ENCODE measurements at places on chromosomes 3 and 15. TPM values are rescaled to one million over a fixed set of nuclear protein-coding genes. Genes with fewer than 3 reads are reported as not detected.

GRCh38 chr3:13372126-13372525 is 48.0 kb downstream of the NUP210 start:
- H3K4me3 ChIP-seq: no peak overlapping the region
- H3K36me3 ChIP-seq: peaks cover 2% of the 10 kb centered on the region
- DNase-seq: no peak
- H3K27ac ChIP-seq: no peak overlapping the region
- no peaks in the 10 kb centered on the region for H3K27me3 ChIP-seq

DNA sequence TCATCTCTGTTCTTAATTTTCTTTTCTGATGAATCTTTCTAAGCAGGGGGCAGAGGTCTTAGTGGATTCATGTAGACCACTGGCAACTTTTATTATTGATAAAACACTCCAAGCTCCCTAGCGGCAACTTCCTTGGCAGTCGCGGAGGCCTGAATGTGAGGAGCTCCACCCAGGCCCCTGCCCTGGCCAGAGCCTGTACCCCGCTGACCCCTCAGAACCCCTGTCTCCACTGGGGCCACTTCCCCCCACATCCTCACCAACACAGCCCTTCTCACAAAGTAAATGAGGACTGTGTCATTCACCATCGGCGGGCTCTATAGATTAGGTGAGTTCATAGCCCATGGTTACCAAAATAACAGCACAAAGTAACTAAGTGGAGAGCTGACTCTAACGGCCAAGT is 111.6 kb downstream of the TPRA1 start:
- no peak for DNase-seq
- no peaks in the 10 kb centered on the region for H3K4me1 ChIP-seq
- H3K4me3 ChIP-seq: no peak overlapping the region

GRCh38 chr3:150613709-150614480 is 10.8 kb downstream of the SELENOT start:
- no peak for DNase-seq
- no peaks in the 10 kb centered on the region for H3K4me1 ChIP-seq
- no peaks in the 10 kb centered on the region for H3K27me3 ChIP-seq
- H3K4me3 ChIP-seq: no peak overlapping the region
- H3K36me3 ChIP-seq: no peaks in the 10 kb centered on the region

Gene KNG1
- polyA plus RNA-seq: not detected

Gene PAQR5
- 6.4 TPM for polyA plus RNA-seq

Gene GPR87
- polyA plus RNA-seq: not detected

- no peak overlapping the region for H3K4me3 ChIP-seq
- peaks cover 3% of the 10 kb centered on the region for H3K27me3 ChIP-seq
- H3K27ac ChIP-seq: no peak overlapping the region
- no peaks in the 10 kb centered on the region for H3K36me3 ChIP-seq
Observed at GRCh38 chr3:149765762-149766334, 13.6 kb upstream of the COMMD2 start.

Gene LSM3
- 18.4 TPM for polyA plus RNA-seq

DNA sequence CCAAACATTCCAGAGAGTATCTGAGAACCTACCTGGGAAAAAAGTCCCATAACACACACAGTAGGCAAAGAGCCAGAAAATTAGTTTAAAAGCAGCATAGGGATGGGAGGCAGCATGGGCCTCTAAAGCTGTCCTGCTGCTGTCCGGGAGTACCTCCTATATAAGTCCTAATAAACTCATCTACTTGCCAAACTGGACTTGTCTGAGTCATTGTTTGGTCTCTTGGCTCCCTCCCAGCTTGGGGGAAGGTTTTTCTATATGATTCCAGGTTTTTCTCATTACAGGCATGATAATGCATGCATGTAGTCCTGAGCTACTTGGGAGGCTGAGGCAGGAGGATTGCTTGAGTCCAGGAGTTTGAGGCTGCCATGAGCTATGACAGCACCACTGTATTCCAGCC is 17.5 kb upstream of the HACD2 start:
- H3K4me3 ChIP-seq: no peak overlapping the region
- peaks cover 6% of the 10 kb centered on the region for H3K36me3 ChIP-seq
- H3K27me3 ChIP-seq: no peaks in the 10 kb centered on the region
- DNase-seq: peak; percentile 59

DNA sequence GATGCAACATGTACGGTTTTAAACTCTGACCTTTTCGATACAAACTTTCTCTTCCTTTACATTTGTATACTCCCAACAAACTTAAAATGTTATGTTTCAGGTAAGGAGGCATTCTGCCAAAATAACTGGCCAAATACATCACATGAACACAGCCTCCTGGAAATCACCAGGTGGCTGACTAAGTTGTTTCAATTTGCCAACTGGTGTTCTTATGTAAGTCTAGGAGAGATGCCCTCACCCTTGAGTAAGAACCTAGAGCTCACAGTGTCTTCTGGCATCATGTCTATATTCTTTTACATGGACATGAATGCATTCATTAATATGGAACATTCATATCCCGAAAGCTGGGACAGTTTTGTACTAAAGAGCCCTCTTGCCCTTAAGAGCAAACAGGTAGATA is 341.1 kb upstream of the NR2F2 start:
- no peak overlapping the region for H3K27ac ChIP-seq
- no peak overlapping the region for H3K4me3 ChIP-seq
- no peaks in the 10 kb centered on the region for H3K27me3 ChIP-seq
- no peaks in the 10 kb centered on the region for H3K36me3 ChIP-seq
- no peak for DNase-seq

- H3K27me3 ChIP-seq: no peaks in the 10 kb centered on the region
- H3K27ac ChIP-seq: no peak overlapping the region
- H3K4me3 ChIP-seq: no peak overlapping the region
- peaks cover 6% of the 10 kb centered on the region for H3K4me1 ChIP-seq
- no peak for DNase-seq
Observed at GRCh38 chr3:57980416-57980815, 27.8 kb upstream of the FLNB start.

DNA sequence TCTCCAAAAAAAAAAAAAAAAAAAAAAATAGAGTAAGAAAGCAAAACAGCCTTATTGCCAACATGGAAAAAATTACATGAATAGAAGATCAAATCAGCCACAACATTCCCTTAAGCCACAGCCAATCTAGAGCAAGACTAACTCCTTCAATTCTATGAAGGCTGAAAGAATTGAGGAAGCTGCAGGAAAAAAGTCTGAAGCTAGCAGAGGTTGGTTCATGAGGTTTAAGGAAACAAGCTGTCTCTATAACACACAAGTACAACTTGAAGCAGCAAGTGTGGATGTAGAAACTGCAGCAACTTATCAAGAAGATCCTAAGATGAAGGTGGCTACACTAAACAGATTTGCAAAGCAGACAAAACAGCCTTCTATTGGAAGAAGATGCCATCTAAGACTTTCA is 9.3 kb downstream of the PARL start:
- no peak for DNase-seq
- no peaks in the 10 kb centered on the region for H3K27me3 ChIP-seq
- H3K36me3 ChIP-seq: peaks cover 3% of the 10 kb centered on the region
- no peak overlapping the region for H3K27ac ChIP-seq
- peaks cover 12% of the 10 kb centered on the region for H3K4me1 ChIP-seq
- no peak overlapping the region for H3K4me3 ChIP-seq

DNA sequence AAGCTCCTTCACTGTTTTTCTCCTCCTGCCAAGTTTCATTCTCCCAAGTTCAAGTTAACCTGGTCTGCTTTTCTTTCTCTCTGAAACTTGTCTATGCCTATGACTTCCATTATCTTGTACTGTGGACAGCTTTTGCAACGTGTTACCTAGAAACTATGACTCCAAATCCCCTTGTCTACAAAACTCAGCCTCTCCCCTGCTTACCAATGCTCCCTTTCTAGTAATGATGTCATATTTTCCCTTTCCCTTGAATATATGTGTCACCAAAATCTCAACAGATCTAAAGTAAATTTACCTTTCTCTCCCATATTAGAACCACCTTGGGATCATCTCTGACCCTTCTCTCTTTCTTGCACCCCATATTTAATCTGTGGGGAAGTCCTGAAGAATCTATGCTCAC is 10.5 kb upstream of the ABHD2 start:
- H3K27me3 ChIP-seq: no peaks in the 10 kb centered on the region
- no peak overlapping the region for H3K4me3 ChIP-seq
- no peak overlapping the region for H3K27ac ChIP-seq
- DNase-seq: no peak

GRCh38 chr15:68218331-68218730 is 11.2 kb downstream of the CLN6 start:
- H3K4me3 ChIP-seq: no peak overlapping the region
- no peak overlapping the region for H3K27ac ChIP-seq
- H3K27me3 ChIP-seq: no peaks in the 10 kb centered on the region

DNA sequence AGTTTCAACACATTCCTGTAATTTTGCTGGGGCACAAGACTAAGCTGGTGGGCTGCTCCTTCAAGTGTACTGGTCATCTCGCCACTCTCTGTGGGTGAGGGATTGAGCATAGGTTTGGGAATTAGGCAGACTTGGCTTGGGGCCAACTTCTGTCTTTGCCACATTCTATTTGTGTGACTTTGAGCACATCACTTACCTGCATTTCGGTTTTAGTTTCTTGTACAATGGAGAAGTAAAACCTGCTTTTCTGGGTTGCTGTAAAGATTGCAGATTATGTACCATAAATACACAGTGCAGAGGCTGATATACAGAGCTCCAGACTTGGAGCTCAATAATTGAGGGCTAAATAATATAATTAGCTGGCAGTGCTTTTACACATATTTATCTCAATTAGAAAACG is 162.1 kb downstream of the C3orf38 start:
- no peaks in the 10 kb centered on the region for H3K4me1 ChIP-seq
- peaks cover 2% of the 10 kb centered on the region for H3K27me3 ChIP-seq
- H3K27ac ChIP-seq: no peak overlapping the region
- DNase-seq: no peak

DNA sequence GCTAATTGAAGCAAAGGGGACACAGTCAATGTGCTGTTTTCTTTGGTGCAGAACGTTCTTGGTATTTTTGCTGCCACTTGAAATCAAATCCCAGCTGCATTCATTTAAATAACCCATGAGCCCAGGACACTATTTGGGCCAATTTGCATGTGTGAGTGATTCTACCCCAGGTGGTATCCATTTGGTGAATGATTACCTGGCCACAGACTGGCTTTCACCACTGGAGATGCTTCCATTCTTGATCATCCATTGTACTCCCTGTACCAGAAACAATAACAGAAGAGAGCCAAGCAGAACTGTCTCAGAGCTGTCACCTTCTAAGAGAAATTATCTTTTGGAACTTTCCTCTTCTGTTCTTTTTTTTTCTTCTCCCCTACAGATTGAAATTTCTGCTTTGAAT is 139.7 kb upstream of the RARB start:
- no peaks in the 10 kb centered on the region for H3K27me3 ChIP-seq
- H3K36me3 ChIP-seq: no peaks in the 10 kb centered on the region
- no peak overlapping the region for H3K27ac ChIP-seq
- no peak for DNase-seq
- peaks cover 5% of the 10 kb centered on the region for H3K4me1 ChIP-seq

Gene EFCAB12
- polyA plus RNA-seq: 0.04 TPM

GRCh38 chr15:61227269-61227949 is 1.7 kb downstream of the RORA start:
- no peaks in the 10 kb centered on the region for H3K4me1 ChIP-seq
- no peaks in the 10 kb centered on the region for H3K36me3 ChIP-seq

- no peaks in the 10 kb centered on the region for H3K4me1 ChIP-seq
- no peak overlapping the region for H3K4me3 ChIP-seq
- no peaks in the 10 kb centered on the region for H3K36me3 ChIP-seq
- no peak overlapping the region for H3K27ac ChIP-seq
Observed at GRCh38 chr15:66753687-66754377, 51.8 kb downstream of the SMAD6 start.

DNA sequence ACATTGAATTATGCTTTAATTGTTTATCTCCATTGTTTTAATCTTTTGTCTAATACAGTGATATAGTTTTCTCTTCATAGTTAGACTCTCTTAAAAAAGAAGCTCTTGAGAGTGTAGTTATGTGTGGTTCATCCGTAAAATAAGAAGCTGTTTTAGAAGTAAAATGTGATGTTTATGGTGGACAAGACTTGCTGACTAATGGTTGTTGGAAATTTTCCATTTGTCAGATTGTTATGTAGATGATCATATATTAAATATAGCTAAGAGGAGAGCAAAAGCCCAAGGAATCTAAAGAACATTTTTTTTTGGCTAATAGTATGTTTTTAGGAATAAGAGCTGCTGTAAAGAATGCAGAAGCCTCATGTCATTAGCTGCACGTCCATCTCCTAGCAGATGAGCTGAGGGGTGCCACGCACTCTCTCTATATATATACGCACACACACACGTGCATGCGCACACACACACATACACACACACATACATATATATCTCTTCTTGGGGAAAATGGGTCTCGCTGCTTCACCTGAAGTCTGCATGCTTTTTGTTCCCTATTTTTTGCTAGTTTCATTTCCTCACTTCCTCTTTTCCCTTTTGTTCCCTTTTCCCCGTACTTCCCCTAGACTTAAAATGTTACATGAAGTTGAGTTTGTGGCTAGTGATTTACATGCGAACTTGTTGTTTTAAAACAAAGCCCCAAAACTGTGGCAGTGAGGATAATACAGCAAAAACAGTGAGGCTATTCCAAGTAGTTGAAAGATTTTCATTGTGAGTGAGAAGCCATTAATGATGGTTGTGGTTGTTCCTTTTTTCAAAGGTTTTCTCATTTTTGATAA is 107.8 kb downstream of the MBNL1 start:
- H3K27me3 ChIP-seq: no peaks in the 10 kb centered on the region
- H3K4me3 ChIP-seq: no peak overlapping the region
- no peak overlapping the region for H3K27ac ChIP-seq
- no peak for DNase-seq

Gene ADCY5
- 6.8 TPM for polyA plus RNA-seq

GRCh38 chr15:55288006-55288717 is 1.5 kb downstream of the RAB27A start:
- no peaks in the 10 kb centered on the region for H3K4me1 ChIP-seq
- no peak for DNase-seq
- no peak overlapping the region for H3K4me3 ChIP-seq
- no peak overlapping the region for H3K27ac ChIP-seq
- H3K27me3 ChIP-seq: no peaks in the 10 kb centered on the region

- no peaks in the 10 kb centered on the region for H3K36me3 ChIP-seq
- no peaks in the 10 kb centered on the region for H3K4me1 ChIP-seq
- no peak for DNase-seq
- H3K27ac ChIP-seq: no peak overlapping the region
Observed at GRCh38 chr3:8610951-8611350, 33.6 kb downstream of the SSUH2 start.

Gene CISH
- 47.0 TPM for polyA plus RNA-seq

Gene NR2E3
- 0.07 TPM for polyA plus RNA-seq

- no peaks in the 10 kb centered on the region for H3K36me3 ChIP-seq
- no peak overlapping the region for H3K4me3 ChIP-seq
- H3K4me1 ChIP-seq: no peaks in the 10 kb centered on the region
- no peak overlapping the region for H3K27ac ChIP-seq
- DNase-seq: no peak
- H3K27me3 ChIP-seq: no peaks in the 10 kb centered on the region
Observed at GRCh38 chr3:159726231-159726964, 262.2 kb upstream of the IL12A start.

GRCh38 chr3:149784064-149784704 is 8.2 kb downstream of the ANKUB1 start:
- no peaks in the 10 kb centered on the region for H3K4me1 ChIP-seq
- H3K27ac ChIP-seq: no peak overlapping the region
- no peaks in the 10 kb centered on the region for H3K36me3 ChIP-seq
- no peaks in the 10 kb centered on the region for H3K27me3 ChIP-seq
- DNase-seq: no peak
